Transverse colon (tissue), 4 donors: ENCODE measurements at places on chromosomes 2 and 18.

GRCh38 chr18:55744206-55744605, 156.2 kb upstream of the TCF4 start:
- DNase-seq, result no peak

GRCh38 chr2:2581331-2582159, 250.5 kb upstream of the MYT1L start:
- DNase-seq, result no peak

- no peak for DNase-seq
Observed at GRCh38 chr2:220152281-220152935, 525.0 kb downstream of the SLC4A3 start.

DNA sequence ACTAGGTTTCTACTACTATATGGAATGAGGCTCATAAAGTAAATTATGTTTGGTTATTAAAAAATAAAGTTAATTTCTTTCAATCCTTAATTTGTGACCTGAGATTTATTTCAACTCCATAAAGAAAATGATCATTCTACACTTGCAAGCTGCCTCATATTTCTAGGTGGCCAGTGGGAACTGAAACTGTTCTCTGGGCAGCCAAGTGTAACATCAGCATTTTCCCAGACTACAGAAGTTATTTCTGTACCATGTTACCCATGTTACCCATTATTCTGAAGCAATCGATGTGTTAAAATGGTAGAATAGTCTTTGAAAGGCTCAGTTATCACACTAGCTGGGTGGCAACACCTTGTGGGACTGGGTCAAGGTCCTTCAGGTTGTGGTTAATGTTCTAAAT, 139.3 kb upstream of the FBXO11 start:
- no peak for DNase-seq

DNA sequence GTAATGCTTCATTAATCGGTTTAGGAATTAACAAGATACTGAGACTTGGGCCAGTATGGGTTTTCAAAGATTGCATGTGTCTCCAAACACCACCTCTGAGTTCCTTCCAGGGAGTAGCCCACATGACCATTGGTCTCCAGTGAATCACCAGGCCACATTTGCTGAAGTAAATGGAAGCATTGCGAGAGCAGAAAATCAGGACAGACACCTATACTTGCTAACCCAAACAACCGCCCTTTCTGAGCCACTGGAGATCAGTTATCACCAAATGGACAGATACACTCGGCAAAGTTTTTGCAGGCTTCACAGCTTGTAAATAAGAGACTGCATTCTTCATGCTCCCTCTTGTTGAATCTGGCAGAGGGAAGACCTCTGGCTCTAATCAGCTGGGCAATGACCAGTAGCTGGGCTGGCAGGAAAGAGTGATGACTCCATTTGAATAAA, 40.9 kb downstream of the GATA6 start:
- no peak for DNase-seq

DNA sequence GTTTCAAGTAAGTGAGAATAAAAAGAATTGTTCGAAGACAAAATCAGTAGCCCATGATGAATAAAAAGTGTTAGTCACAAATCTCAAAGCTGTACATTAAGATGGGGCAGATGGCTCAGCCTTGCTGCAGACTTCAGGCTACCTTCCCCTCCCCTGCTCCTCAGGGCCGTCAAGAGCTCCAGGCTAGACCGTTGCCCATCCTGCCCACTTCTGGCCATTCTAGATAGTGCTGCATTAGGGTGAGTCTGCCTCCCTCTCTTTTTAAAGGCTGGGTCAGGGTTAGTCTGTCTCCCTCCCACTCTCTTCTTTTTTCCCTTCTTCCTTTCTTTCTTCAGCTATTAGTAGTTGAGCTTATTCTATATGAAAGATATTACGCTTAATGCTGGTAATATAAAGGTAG, 86.0 kb downstream of the MAPRE2 start:
- no peak for DNase-seq
